ENCODE measurements at places on chromosomes 7 and 10.
A peak's percentile ranks its signal among the peaks of the same experiment; 100 is the strongest.

DNA sequence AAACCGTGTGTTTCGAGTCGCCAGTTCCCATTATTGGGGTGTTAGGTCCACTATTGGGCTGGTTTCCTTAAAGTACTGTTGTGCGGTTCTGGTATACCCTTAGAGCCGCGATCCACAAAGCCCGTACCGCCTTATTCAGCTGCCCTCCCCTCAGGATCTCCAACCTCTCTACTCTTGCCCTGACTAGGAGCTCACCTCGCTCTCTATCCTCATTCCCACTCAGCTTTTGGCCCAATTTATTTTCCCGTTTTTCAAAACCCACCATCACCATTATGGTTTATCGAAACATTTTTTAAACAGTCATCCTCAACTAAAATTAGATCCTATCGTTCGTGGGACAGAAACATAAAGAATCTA is 461 bp upstream of the ETV1 start:
- DNase-seq, result peak; percentile 6

DNA sequence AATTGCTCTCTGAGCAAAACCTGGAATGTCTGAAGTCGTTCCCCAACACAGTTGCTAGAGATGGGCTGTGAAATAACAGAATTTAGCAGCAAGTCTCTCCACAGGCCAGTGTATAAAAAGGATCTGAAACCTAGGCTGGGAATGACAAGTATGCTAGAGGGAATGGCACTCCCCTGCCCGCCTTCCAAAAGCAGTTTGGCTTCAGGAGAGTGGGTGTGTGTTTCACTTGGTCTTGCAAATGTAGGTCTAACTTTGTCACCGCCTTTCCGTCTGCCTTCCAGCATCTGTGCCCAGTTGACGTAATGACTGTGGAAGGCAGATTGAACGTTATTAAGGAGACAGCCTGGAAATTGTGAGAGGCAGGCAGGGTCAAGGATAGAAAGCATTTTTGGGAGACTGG is 18.0 kb upstream of the MTURN start:
- DNase-seq, result no peak

- DNase-seq, result no peak
These were observed 282.2 kb downstream of the NEBL start for GRCh38 chr10:20614911-20615310.

GRCh38 chr10:43409385-43410109 is 561 bp upstream of the HNRNPF start:
- peak; percentile 45 for DNase-seq

GRCh38 chr10:121999301-121999700 is 10.3 kb downstream of the TACC2 start:
- no peak for DNase-seq

- DNase-seq, result peak; percentile 90
These were observed 10.2 kb upstream of the GDF2 start for GRCh38 chr10:47311932-47312662.

GRCh38 chr10:30134171-30134945 is 75.0 kb upstream of the JCAD start:
- no peak for DNase-seq

DNA sequence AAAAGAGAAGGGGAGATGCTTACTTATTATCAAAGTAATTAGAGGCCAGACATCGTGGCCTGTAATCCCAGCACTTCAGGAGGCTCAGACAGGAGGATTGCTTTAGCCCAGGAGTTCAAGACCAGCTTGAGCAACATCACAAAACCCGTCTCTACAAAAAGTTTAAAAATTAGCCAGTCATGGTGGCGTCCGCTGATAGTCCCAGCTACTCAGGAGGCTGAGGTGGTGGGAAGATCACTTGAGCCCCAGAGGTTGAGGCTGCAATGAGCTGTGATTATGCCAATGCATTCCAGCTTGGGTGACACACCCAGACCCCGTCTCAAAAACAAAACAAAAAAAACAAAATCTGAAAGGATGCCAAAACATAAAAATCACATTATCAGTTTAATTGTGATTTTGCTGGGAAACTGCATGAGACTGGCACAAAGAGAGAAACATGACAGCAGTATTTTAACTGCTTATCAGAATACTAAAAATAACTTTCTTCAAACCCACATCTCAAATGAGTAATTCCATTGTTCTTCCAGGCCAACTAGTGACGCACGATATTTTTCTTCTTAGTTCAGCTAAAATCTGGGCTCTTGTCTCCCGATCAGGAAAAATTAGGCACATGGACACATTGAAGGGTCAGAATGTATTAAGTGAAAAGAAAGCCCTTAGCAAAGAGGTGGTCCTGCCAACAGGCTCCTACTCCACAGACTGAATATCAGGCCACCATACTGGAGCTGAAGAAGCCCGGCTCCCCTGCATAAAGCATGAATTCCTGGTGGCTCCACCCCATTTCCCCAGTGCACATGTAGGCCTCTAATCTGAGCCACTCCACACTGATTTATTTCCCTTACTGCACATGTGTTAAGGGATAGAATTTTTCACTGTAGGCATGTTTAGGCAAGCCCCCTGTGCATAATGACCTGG is 9.6 kb upstream of the CCM2 start:
- DNase-seq, result no peak

DNA sequence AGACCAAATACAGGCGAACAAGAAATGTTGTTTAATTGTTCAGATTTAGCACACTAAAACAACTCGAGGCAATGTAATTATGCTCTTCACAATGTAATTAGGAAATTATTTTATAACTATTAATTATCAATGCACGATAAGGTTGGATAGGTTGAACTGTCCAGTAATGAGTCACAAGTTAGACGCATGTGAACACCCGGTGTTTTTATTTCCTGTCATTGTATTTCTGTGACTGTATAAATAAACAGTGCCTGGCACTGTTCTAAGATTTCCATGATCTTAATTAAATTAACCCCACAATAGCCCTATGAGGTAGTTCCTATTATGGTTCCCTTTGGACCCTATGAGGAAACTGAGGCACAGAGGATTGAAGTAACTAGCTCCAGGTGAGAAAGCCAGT is 26.2 kb downstream of the C10orf105 start:
- no peak for DNase-seq

DNA sequence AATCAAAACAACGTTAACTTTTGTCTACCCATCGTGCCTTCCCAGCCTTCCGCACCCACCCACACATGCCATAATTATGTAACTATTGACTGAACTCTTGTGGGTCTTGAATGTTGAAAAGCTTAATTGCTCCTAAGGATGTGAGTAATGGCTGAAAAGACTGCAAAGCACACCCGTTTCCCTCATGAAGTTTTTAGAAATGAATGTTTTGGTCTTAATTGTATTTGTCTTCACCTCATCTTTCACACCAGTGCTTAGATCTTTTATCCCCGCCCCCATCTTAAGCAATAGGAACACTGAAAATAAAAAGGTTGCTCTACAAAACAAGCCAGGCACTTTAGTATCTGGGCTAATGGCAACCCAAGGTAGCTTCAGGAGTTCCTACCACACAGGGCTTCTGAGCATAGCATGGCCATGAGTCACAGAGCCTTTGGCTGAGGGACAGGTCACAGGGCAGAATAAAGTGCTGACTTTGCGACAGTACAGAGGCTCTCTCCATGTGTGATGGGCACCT is 690.5 kb downstream of the PARD3 start:
- DNase-seq, result no peak

- DNase-seq, result no peak
These were observed 44.8 kb upstream of the PHYHIPL start for GRCh38 chr10:59131666-59132065.

- DNase-seq, result no peak
These were observed 206.6 kb downstream of the TNS3 start for GRCh38 chr7:47375121-47375938.

DNA sequence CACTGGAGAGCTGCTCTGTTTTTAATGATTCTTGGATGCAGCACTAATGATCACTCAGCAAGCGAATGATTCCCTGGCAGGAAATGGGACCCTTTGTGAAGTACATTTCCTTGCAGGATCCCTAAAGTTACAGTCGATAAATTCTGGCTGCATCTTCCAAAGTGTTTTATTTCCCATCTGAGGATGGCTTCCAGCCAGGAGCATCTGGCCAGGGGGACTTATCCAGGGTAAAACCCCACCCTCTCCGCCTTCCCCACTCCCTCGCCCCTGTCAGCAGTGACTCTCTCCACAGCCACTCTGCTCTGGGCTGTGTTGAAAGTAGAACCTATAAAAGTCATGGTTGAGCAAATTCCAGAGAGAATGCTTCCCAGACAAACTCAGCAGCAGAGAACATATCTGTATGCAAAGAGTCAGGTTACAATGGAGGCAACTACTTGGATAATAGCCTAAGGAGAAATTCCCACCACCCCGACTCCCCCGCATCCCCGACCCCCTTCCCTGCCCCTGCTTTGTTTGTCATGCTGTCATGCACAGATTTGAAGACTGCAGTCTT is 111.0 kb upstream of the ANLN start:
- DNase-seq, result no peak

DNA sequence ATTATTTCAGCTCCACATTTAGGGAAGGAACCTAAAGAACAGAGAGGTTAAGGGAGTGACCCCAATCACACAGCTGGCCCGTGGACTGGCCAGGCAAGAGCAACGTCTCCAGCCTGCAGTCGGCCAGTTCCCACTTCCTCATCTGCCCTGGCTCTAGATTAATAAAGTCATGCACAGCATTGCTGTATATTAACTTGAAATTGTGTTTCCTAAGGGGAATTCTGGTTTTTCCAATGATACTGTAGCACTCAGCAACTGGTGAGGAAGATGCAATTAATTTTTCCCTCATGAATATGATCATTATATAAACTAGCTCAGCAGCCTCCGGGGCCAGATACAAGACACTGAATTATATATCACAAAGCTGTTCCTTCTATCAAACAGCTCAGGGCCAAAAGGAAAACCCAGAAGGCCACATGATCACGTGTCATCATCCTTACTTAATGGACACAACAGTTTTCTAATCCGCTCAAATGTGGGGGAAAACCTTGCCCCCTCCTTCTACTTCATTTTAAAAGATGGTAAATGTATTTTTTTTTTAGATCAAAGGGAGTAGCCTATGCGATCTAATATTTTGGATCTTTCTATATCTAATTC is 295.3 kb upstream of the PRKCQ start:
- peak; percentile 25 for DNase-seq

DNA sequence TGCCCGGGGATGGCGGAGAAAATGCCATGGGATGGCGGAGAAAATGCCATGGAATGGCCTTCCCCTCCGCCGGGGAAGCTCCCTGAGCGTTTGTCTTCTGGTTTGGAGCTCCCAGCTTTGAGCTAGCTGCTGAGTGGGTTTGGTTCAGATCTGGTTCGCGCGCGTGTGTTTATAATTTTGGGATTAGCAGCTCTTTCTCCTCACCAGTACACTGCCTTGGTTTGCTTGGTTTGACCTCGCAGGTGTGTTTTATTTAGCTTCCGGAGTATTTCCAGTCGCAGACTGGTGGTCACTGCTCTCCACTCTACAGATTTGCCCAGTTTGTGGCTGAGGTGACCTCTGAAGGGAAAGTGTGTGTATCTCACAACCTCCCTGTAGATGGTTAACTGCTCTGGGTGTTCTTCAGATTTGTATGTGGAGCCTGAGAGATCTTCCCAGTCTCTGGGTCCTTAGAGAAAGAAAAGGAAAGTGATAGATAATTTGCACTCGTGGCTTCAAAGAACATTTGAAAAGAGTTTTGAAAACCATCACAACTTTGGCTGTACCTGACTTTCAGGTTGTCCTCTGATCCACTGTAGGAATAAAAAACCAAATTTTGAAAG is 597 bp downstream of the ZNF277 start:
- DNase-seq, result no peak

- no peak for DNase-seq
These were observed 84.3 kb downstream of the WDFY4 start for GRCh38 chr10:48768926-48769325.

GRCh38 chr10:21214329-21214728 is 311.2 kb downstream of the SKIDA1 start:
- DNase-seq, result no peak

DNA sequence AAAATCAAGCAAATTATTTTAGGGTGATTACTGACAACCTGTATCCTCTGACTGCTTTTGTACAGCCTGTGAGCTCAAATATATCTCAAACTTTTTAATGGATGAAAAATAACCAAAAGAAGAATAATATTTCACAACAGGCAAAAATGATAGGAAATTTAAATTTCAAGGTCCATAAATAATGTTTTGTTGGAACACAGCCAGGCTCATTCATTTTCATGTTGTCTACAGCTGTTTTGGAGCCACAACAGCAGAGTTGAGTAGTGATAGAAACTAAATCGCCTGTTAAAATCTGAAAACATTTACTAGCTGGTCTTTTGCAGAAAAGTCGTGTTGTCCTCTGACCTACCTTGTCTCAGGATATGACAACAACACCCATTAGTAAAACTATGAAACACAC is 75.9 kb downstream of the GLI3 start:
- DNase-seq, result no peak

GRCh38 chr10:94402843-94403379 is 570 bp downstream of the TBC1D12 start:
- peak; percentile 48 for DNase-seq

- no peak for DNase-seq
These were observed 4.8 kb downstream of the GSTO1 start for GRCh38 chr10:104259456-104259855.

DNA sequence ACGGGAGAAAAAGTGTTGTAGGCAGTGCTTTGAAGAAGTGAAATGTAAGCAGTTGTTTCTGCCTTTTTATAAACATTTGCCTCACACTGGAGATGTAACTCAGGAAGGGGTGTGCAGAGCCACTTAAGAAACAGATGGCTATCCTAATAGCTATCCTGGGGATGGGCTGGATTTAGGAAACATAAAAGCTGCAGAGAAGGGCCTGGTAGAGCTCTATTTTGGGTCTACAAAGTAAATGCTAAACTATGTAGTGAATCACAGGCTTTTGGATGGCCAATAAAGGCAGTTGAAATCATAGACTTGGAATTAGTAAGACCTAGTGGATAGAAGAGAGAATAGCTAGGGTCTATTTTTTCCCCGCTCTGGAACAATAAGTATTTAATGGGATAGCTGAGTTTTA is 79.9 kb upstream of the AGR3 start:
- no peak for DNase-seq
